ENCODE measurements at places on chromosomes 3 and 15. TPM values are rescaled to one million over a fixed set of nuclear protein-coding genes. Genes with fewer than 3 reads are reported as not detected.
A peak's percentile ranks its signal among the peaks of the same experiment; 100 is the strongest.

The RTP3 gene
- total RNA-seq = not detected

The PSMD2 gene
- 239 TPM for total RNA-seq

The ZBTB11 gene
- total RNA-seq = 15.3 TPM

The ARPP21 gene
- total RNA-seq = 3.5 TPM

The SLC2A2 gene
- total RNA-seq = not detected

The ATP8B4 gene
- not detected for total RNA-seq

- H3K36me3 ChIP-seq = no peaks in the 10 kb centered on the region
- DNase-seq = no peak
- H3K27ac ChIP-seq = no peak overlapping the region
- H3K4me1 ChIP-seq = no peaks in the 10 kb centered on the region
- H3K4me3 ChIP-seq = no peak overlapping the region
- H3K27me3 ChIP-seq = peaks cover 37% of the 10 kb centered on the region
Observed at GRCh38 chr3:10389995-10390394, 69.1 kb upstream of the SEC13 start.

- H3K36me3 ChIP-seq = no peaks in the 10 kb centered on the region
- peaks cover 29% of the 10 kb centered on the region for H3K27me3 ChIP-seq
Observed at GRCh38 chr3:10560060-10560861, 54.9 kb upstream of the ATP2B2 start.

- peaks cover under 1% of the 10 kb centered on the region for H3K4me1 ChIP-seq
- H3K4me3 ChIP-seq = no peak overlapping the region
- no peaks in the 10 kb centered on the region for H3K36me3 ChIP-seq
- H3K27me3 ChIP-seq = peaks cover 31% of the 10 kb centered on the region
- peak; percentile 23 for DNase-seq
Observed at GRCh38 chr15:70382009-70382749, 284.5 kb upstream of the TLE3 start.

DNA sequence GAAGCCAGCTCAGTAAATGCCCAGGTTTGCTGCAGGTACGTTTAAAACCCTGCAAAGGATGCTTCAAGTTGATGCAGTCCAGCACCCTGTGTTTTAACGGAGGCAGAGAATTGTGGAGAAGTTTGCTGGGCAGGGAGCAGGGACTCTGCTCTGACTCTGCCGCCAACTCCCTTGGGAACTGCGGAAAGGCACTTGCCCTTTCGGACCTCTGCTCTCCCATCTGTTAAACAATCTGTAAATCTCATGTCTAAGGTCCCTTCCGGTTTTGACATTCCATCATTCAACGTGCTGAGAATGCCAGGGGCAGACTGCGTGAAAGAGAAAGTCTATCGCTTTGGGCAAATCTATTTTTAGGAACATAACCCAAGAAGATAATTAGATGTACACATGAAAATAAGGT lies 184.5 kb downstream of the OPA1 start:
- no peak overlapping the region for H3K4me3 ChIP-seq
- peaks cover 24% of the 10 kb centered on the region for H3K4me1 ChIP-seq
- DNase-seq = no peak
- H3K27me3 ChIP-seq = peaks cover 85% of the 10 kb centered on the region

DNA sequence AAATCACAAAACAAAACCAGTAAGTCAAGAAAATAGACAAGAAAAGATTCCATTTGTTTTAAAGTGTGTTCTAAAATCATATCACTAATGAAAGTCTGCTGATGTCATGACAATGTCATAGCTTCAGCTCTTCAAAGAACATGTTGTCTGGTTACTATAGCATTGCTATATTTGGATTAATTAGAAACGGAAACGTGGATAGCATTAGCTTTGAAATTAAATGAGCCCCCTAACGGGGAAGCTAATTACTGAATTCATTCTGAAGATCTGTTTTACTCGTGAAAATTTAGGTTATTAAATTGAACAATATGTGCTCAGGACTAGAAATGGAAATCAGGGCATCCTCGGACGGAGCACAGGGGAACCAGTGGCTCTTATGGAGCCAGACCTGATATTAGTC lies 316.7 kb upstream of the AGTR1 start:
- H3K27ac ChIP-seq = no peak overlapping the region
- no peak for DNase-seq
- no peaks in the 10 kb centered on the region for H3K4me1 ChIP-seq
- H3K36me3 ChIP-seq = no peaks in the 10 kb centered on the region
- no peak overlapping the region for H3K4me3 ChIP-seq

DNA sequence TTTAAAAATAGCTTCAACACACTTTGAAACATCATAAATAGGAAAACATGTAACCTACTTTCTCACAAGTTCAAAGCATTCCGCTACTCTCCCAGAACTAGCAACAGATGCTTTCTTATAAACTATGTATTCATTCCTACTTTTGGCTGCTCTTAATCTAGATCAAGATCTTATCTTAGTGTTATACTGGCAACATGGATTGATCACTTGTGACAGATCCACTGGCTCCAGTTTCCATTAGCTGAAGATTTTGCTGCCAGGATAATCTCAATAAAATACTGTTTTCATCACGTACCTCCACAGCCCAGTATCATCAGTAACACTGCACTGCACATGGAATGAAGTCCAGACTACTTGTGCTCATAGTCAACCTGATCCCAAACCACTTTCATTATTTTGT lies 491.7 kb upstream of the AGTR1 start:
- no peaks in the 10 kb centered on the region for H3K36me3 ChIP-seq
- H3K4me3 ChIP-seq = no peak overlapping the region
- H3K27me3 ChIP-seq = no peaks in the 10 kb centered on the region
- no peak for DNase-seq
- H3K27ac ChIP-seq = no peak overlapping the region

- peaks cover 6% of the 10 kb centered on the region for H3K4me1 ChIP-seq
- no peak overlapping the region for H3K27ac ChIP-seq
Observed at GRCh38 chr15:64282701-64283100, 73.3 kb downstream of the CSNK1G1 start.

GRCh38 chr15:85559530-85559929 lies 179.1 kb downstream of the AKAP13 start:
- peaks cover 22% of the 10 kb centered on the region for H3K4me1 ChIP-seq
- H3K4me3 ChIP-seq = no peak overlapping the region
- no peaks in the 10 kb centered on the region for H3K27me3 ChIP-seq
- peaks cover 12% of the 10 kb centered on the region for H3K36me3 ChIP-seq
- H3K27ac ChIP-seq = no peak overlapping the region
- DNase-seq = no peak

- H3K27me3 ChIP-seq = peaks cover 47% of the 10 kb centered on the region
- H3K36me3 ChIP-seq = no peaks in the 10 kb centered on the region
- no peak overlapping the region for H3K27ac ChIP-seq
- no peak for DNase-seq
Observed at GRCh38 chr3:44175070-44175469, 66.6 kb upstream of the TOPAZ1 start.

- H3K4me3 ChIP-seq = no peak overlapping the region
- H3K36me3 ChIP-seq = no peaks in the 10 kb centered on the region
- DNase-seq = no peak
Observed at GRCh38 chr3:132843851-132844553, 121.8 kb upstream of the NPHP3 start.

- no peaks in the 10 kb centered on the region for H3K36me3 ChIP-seq
- H3K27me3 ChIP-seq = no peaks in the 10 kb centered on the region
- no peaks in the 10 kb centered on the region for H3K4me1 ChIP-seq
- H3K27ac ChIP-seq = no peak overlapping the region
- H3K4me3 ChIP-seq = no peak overlapping the region
Observed at GRCh38 chr3:13776253-13777050, 103.4 kb downstream of the WNT7A start.

GRCh38 chr3:142028243-142028777 lies 121.0 kb downstream of the TFDP2 start:
- H3K27me3 ChIP-seq = no peaks in the 10 kb centered on the region
- no peak for DNase-seq
- H3K36me3 ChIP-seq = peaks cover 5% of the 10 kb centered on the region

- peaks cover 17% of the 10 kb centered on the region for H3K27me3 ChIP-seq
- no peaks in the 10 kb centered on the region for H3K36me3 ChIP-seq
- no peak overlapping the region for H3K27ac ChIP-seq
- H3K4me1 ChIP-seq = no peaks in the 10 kb centered on the region
- DNase-seq = no peak
Observed at GRCh38 chr15:61794881-61795280, 265.4 kb downstream of the VPS13C start.
